NCI-H748 treated with DMSO at 0.1 percent for 48 hours (cell line): ENCODE measurements at places on chromosomes 11 and 22.

DNA sequence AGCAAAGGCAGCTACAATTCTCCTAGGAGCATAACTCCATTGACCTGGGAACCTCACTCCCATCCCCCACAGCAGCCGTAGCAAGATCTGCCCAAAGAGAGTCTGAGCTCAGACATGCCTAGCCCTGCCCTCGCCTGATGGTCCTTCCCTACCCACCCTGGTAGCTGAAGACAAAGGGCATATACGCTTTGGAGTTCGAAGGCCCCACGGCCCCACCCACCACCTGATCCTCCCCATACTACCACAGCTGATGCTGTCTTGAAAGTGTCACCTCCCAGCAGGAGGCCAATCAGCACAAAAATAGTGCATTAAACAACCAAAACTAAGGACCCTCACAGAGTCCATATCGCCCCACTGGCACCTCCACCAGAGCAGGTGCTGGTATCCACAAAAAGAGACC, 22.6 kb upstream of the GNAZ start:
- DNase-seq, result no peak

DNA sequence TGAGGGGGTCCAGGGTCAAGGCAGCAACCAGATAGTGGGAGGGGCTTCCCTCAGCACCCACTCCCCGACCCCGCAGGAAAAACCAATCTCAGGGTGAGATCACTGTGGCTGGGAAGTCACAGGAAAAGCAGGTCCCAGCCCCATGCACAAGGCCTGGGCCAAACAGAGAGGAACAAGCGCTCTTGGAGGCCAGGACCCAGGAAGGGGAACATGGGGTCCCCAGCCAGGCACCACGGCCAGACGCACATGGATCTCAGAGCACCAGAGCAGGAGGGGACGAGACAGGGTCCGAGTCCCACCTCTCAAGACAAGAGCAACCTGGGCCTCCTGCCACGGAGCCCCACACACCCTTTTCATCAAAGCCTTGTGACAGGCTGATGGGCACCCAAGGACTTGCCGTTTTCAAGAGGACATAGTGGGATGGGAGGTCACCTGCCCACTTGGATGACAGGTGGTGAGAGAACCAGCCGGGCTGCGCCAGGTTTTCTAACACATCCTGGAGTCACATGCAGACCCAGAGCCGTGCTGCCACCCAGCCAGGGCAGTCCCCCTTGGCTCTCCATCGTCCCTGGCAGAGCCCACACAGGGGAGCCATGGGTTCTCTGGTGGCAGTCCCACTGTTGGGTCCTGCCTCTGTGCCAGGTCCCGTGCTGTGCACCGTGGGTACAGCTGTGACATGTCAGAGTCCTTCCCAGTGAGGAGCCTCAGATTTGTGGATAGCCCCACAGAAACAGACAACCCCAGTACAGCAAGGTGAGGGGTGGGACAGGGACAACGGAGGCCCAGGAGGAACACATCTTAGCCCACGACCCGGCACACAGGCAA, 13.2 kb downstream of the POLR3H start:
- DNase-seq, result no peak

DNA sequence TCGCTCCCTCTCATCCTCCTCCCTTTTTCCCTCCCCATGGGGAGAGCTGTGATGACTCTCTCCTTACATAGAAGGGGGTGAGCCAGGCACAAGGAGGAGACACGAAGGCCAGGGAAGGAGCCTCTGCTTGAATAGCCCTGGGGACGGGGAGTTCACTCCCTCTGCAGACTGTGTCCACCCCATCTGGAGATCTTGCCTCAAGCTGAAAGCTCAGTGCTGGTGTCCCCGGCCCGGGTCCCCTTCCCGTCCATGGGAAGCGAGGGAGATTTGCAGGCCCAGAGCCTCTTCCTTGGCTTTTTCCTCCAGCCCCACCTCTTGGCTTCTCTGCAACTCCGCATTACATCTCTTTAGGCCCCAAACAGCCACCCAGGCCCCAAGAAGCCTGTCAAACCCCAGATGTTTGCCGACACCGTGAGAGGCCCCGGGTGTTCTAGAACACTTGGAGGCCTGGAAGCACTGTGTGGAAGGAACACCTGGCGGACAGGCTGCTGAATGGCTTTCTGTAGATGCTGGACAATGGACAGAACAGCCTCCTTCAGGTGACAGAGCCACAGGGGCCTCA, 32.3 kb downstream of the LINC01488 start:
- no peak for DNase-seq

GRCh38 chr11:9071692-9072091, 19.7 kb downstream of the SCUBE2 start:
- no peak for DNase-seq

- no peak for DNase-seq
Measured at GRCh38 chr11:33268945-33269540, 11.9 kb downstream of the HIPK3 start.

GRCh38 chr11:66859686-66860448, 3.0 kb downstream of the LRFN4 start:
- no peak for DNase-seq

- DNase-seq, result no peak
Measured at GRCh38 chr11:32893343-32894148, 935 bp downstream of the QSER1 start.

DNA sequence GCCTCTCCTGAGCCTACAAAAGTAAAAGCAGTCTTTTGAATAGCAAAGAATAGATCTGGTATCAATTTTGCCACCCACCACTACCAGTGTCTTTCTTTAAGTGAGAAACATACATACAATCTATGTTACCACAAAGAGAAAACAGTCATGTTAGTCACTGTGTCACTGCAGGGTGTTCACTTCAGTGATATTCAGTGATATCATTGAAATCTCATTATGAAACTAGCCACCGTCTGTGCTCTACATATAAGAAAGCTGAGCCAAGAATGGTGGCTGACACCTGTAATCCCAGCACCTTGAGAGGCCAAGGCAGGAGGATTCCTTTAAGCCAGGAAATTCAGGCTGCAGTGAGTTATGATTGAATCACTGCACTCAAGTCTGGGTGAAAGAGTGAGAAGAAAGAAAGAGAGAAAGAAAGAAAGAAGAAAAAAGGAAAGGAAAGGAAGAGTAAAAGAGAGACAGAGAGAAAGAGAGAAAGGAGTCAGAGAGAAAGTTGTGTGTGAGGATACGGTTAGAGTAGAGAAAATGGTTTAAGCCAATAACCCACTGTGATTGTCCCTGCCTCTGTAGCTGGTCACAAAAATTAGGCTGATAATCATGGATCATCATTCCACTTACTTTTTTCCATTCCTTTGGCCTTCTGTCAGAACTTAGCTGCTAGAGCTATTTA, 847.1 kb downstream of the FAM181B start:
- DNase-seq, result no peak

DNA sequence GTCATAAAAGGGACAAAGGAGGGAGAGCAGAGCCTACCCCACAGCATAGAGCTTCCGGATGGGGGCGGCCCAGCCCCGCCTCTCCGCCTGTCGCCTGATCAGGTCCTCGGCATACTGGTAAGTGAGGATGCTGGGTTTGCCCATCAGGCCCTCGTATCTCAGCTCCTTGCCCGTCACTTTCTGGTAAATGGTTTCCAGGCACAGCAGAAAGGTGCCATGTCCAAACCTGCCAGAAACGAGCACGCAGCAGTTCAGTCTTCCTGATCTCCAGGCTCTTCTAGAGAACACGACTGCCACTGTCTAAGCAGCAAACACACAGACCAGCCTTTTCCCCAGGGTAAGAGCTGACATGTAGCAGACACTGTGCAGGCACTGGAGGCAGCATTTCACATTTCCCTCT, 17.4 kb upstream of the TMEM121B start:
- DNase-seq, result no peak

DNA sequence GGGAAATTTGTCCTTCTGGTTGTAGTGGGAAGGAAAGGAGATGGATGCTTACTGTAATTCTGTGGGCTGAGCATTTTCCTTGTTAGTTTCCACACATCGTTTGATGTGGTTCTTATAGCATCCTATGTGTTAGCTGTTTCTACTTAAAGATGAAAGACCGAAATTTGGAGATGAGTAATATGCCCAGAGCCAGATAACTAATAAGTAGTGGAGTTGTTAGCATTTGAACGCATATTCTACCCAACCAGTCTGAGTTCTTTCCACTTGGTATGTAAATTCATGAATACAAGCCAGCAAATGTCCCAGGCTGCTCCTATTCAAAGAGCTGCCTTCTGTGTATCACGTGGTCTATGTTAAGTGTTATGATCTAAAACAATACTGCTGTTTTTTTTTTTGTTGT, 14.6 kb downstream of the SPECC1L start:
- no peak for DNase-seq

DNA sequence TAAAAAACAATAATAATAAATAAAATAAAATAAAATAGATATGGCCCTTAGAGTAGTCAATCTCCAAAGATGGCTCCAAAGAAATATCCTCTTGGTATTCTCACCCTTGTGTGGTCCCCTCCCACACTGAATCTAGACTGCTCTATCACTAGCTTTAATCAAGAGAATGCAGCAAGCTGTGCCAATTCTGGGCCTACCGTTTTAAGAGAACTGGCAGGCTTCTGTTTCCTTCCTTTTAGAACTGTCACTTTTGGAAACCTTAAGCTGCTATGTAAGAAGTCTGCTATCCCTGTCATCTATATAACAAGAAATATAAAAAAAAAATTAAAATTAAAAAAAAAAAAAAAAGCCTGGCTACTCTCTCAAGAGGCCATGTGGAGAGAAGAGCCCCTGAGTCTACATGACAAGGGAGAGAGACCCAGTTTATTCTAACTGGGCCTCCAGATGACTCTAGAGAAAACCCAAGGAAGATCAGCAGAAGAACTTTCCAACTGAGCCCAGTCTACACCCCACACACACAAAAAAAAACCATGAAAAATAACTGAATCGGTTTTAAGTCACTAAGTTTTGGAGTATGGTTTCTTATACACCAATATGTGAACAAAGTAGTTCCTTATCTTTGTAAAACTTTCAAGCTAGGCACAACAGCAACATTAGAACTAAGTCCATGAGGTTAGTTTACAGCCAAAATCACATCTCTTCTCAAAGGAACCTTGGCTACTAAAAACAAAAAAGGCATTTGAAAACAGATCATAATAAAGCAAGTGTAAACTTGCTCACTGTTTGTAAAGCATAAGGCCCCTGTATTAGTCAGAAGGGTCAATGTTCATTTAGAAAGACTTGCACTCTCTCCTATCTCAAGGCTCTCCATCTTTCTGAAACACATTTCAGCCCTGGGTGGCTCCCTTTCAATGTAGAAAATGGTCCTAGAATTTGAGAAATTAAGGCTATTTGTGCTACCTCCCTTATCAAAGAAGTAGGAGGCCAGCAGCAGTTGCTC, 67.3 kb downstream of the AMBRA1 start:
- DNase-seq, result no peak

GRCh38 chr22:46649141-46650077, 29.2 kb downstream of the GRAMD4 start:
- peak; percentile 10 for DNase-seq

DNA sequence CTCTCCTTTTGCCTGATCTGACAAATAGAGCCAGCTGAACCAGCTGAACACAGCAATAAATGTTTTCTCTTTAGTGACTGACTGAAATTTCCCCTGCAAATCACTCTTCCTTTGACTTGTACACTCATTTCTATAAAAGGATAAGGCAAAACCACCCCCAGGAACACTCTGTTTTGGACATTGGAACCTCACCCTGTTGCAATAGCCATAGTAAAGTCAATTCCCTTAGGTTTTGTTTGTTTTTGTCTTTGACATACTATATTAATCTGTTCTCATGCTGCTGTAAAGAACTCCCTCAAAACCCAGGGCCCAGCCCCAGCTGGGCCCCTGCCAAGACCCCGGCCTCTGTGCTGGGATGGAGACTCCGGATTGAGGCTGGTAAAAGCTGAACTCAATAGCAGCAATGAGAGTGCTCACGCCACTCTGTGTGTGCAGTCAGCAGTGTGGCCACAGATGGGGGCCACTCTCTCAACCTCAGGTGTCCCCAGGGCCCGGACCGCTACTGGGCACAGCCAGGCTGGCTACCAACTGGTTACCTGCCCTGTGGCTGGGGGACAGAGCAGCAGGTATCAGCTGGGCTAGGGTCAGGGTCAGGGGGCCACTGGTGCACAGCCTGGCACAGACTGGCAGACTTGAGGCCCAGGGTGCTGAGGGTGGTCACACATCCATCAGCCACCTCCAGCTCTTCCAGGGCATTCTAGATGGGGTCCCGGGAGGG, 597.4 kb downstream of the LUZP2 start:
- no peak for DNase-seq

DNA sequence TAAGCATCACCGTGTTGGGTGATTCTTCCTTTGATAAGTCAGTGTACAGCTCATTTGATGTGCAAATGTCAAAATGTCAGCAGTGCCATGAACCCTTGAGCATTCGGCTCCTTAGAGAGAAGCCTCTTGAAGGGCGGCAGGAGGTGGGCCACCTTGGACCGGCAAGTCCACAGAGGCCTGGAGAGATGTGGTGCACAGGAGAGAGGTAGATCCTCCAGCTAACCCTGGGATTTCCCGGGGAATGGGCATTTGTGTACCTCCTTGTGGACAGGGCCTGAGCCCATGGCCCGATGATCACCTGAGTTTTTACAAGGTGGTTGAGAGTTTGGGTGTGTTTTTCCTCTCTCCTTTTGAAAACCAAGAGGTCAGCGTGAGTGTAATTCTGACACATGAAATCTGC, 133.2 kb upstream of the RCN1 start:
- no peak for DNase-seq

DNA sequence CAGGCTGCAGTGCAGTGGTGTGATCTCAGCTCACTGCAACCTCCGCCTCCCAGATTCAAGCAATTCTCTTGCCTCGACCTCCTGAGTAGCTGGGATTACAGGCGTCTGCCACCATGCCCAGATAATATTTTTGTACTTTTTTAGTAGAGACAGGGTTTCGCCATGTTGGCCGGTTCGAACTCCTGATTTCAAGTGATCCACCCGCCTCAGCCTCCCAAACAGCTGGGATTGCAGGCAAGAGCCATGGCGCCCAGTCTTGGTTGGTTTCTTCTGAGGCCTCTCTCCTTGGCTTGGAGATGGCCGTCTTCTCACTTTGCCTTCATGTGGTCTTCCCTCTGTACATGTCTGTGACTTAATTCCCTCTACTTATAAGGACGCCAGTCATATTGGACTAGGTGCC, 254.6 kb downstream of the BUD13 start:
- DNase-seq, result no peak

GRCh38 chr22:40634119-40634903, 2.2 kb downstream of the MRTFA start:
- DNase-seq, result no peak

DNA sequence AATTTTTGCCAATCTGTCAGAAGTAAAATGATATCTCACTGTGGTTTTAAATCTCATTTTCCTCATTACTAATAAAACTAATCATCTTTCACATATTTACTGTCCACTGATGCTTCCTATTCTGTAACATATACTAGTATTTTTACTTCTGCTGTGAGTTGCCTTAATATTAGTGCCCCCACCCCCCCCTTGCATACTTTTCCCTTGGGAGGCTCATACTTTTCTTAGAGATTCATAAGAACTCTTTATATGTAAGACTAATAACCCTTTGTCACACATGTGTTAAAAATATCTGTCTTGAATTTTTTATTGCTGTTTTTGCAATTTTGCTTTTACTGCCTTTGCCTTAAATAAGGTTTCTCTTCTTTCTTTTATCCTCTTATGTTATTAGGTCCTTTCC, 87.2 kb downstream of the PHF21A start:
- no peak for DNase-seq
